ENCODE measurements at places on chromosomes 12 and 14. TPM values are rescaled to one million over a fixed set of nuclear protein-coding genes. Genes with fewer than 3 reads are reported as not detected.

The GPR84 gene
- 0.31 TPM for total RNA-seq

The PLXNC1 gene
- 41.9 TPM for total RNA-seq

The SPX gene
- 0.20 TPM for total RNA-seq

The SLC4A8 gene
- 11.4 TPM for total RNA-seq

The SMCO2 gene
- total RNA-seq = 0.18 TPM

The RD3L gene
- total RNA-seq = not detected

The PCED1B gene
- total RNA-seq = 105 TPM

The EXOC3L4 gene
- not detected for total RNA-seq

The FBXO33 gene
- total RNA-seq = 21.3 TPM

The TMPO gene
- total RNA-seq = 297 TPM

The FOXA1 gene
- total RNA-seq = not detected

The GPR137C gene
- 0.45 TPM for total RNA-seq

The RTL1 gene
- not detected for total RNA-seq

The FOXN4 gene
- total RNA-seq = not detected

The PGF gene
- total RNA-seq = 0.12 TPM

The TSHR gene
- 3.5 TPM for total RNA-seq

The PRR4 gene
- total RNA-seq = 1.8 TPM

The DUSP6 gene
- 76.8 TPM for total RNA-seq

The PTHLH gene
- total RNA-seq = not detected

The GPD1 gene
- 0.24 TPM for total RNA-seq

The KCNA1 gene
- not detected for total RNA-seq

The KERA gene
- not detected for total RNA-seq

The GNB3 gene
- total RNA-seq = 0.10 TPM

The ASCL1 gene
- not detected for total RNA-seq

The OVCH1 gene
- not detected for total RNA-seq

The NUAK1 gene
- total RNA-seq = not detected

The PMCH gene
- total RNA-seq = not detected

The CHFR gene
- total RNA-seq = 88.5 TPM

The RPAP3 gene
- 34.5 TPM for total RNA-seq

The CARMIL3 gene
- 0.50 TPM for total RNA-seq

All from activated naive CD4-positive, alpha-beta T cell treated with anti-CD3 and anti-CD28 coated beads, Interleukin-2, amount 10 ng/mL, durations not matched to agents 5 hours and 36 hours (primary cell).